ENCODE measurements at places on chromosomes 13 and 19. TPM values are rescaled to one million over a fixed set of nuclear protein-coding genes. Genes with fewer than 3 reads are reported as not detected.

The ZNF471 gene
- 2.5 TPM for total RNA-seq

The CEACAM1 gene
- total RNA-seq, result not detected

The WDR87 gene
- not detected for total RNA-seq

The COX6B2 gene
- not detected for total RNA-seq
